A549 treated with CpdA at 1 μM for 4 hours (cell line): ENCODE measurements at places on chromosomes 2 and 18. TPM values are rescaled to one million over a fixed set of nuclear protein-coding genes. Genes with fewer than 3 reads are reported as not detected.

Gene CAVIN2
- 7.9 to 11.2 TPM (median 9.9 TPM) in 5 replicates for total RNA-seq

Gene GPR55
- total RNA-seq: 0.01 TPM in 1 of 5 replicates, not detected in the others

Gene EVA1A
- total RNA-seq: 10.5 to 15.5 TPM (median 12.4 TPM) in 5 replicates

Gene STPG4
- 0.12 TPM in 1 of 5 replicates, not detected in the others for total RNA-seq

Gene ANKRD30B
- total RNA-seq: 0.01 TPM in 1 of 5 replicates, not detected in the others

Gene TMEM87B
- 14.5 to 19.3 TPM (median 18.3 TPM) in 5 replicates for total RNA-seq

Gene RAB31
- 24.5 to 39.1 TPM (median 32.3 TPM) in 5 replicates for total RNA-seq

Gene SERPINB3
- 0.09 to 0.26 TPM (median 0.17 TPM) in 4 of 5 replicates, not detected in the other for total RNA-seq

Gene PPP1R1C
- 1.4 to 3.5 TPM (median 2.7 TPM) in 5 replicates for total RNA-seq

Gene UGT1A10
- total RNA-seq: 0.02 to 0.26 TPM (median 0.21 TPM) in 3 of 5 replicates, not detected in the others

Gene FAM117B
- total RNA-seq: 2.3 to 2.9 TPM (median 2.5 TPM) in 5 replicates

Gene VSNL1
- total RNA-seq: not detected in 5 replicates

Gene SCN3A
- total RNA-seq: 0.02 to 0.04 TPM (median 0.02 TPM) in 3 of 5 replicates, not detected in the others

Gene IL1RL2
- not detected in 5 replicates for total RNA-seq

Gene IL1RL1
- total RNA-seq: 0.72 to 1.9 TPM (median 1.3 TPM) in 5 replicates

Gene LOXHD1
- total RNA-seq: not detected in 5 replicates

Gene OR6B2
- total RNA-seq: not detected in 5 replicates

Gene FAM110C
- total RNA-seq: 0.06 to 0.58 TPM (median 0.12 TPM) in 5 replicates

Gene UPP2
- total RNA-seq: not detected in 5 replicates

Gene SKOR2
- not detected in 5 replicates for total RNA-seq

Gene C1GALT1C1L
- total RNA-seq: 1.2 to 2.3 TPM (median 1.7 TPM) in 5 replicates

Gene COL5A2
- 49.4 to 93.9 TPM (median 80.3 TPM) in 5 replicates for total RNA-seq

Gene FABP1
- 0.51 TPM in 1 of 5 replicates, not detected in the others for total RNA-seq

Gene MC2R
- not detected in 5 replicates for total RNA-seq

Gene STARD7
- total RNA-seq: 95.0 to 102 TPM (median 97.0 TPM) in 5 replicates

Gene POTEJ
- not detected in 5 replicates for total RNA-seq

Gene STK16
- 25.4 to 29.7 TPM (median 28.2 TPM) in 5 replicates for total RNA-seq

Gene RETREG2
- 63.3 to 90.6 TPM (median 87.4 TPM) in 5 replicates for total RNA-seq

Gene SLC40A1
- 3.4 to 4.5 TPM (median 3.7 TPM) in 5 replicates for total RNA-seq

Gene SLC11A1
- total RNA-seq: 0.24 to 0.63 TPM (median 0.35 TPM) in 5 replicates

Gene MC5R
- not detected in 5 replicates for total RNA-seq

Gene DOK6
- not detected in 5 replicates for total RNA-seq

Gene CDH7
- 0.02 to 0.22 TPM in 2 of 5 replicates, not detected in the others for total RNA-seq
